ENCODE measurements at places on chromosomes 2 and 18.

GRCh38 chr2:232324778-232325177, 53.8 kb upstream of the ALPP start:
- DNase-seq, result no peak

- no peak for DNase-seq
Measured at GRCh38 chr2:61857224-61857623, 3.4 kb upstream of the FAM161A start.

GRCh38 chr18:47585136-47585535, 333.7 kb upstream of the SKOR2 start:
- DNase-seq, result no peak

GRCh38 chr2:170162271-170162632, 15.7 kb upstream of the MYO3B start:
- no peak for DNase-seq

DNA sequence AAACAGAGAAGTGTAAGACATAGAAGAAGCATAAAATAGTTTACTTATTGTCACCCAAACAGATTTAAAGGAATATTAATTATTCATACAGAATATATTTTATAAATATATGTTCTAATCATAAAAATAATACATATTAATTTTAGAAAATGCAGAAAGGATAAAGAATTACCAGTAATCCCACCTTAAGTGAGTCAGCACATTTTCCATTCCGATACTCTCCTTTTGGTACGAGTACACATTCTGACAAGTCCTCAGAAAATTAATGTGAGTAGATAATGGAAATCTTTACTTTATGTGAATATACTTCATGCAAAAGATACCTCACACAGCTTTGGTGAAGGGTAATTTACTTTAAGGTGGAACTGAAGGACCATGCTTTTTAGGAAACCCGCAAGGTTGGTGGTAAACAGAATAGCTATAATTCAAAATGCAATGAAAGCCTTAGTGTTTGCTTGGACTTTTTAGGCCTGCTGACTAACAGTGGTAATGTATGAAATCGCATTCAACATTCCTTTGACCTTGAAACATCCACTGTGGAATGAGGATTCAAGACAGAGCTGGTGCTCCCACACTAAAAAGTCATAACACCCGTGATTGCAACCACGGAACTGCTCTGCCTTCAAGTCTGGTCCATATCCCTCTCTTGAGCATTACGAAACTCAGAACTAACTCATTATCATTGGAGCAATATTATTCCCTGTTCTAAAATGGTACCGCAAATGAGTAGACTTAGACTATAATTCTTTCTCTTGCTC, 28.1 kb upstream of the HTR2B start:
- no peak for DNase-seq

- no peak for DNase-seq
Measured at GRCh38 chr2:177362499-177362898, 30.1 kb upstream of the AGPS start.

DNA sequence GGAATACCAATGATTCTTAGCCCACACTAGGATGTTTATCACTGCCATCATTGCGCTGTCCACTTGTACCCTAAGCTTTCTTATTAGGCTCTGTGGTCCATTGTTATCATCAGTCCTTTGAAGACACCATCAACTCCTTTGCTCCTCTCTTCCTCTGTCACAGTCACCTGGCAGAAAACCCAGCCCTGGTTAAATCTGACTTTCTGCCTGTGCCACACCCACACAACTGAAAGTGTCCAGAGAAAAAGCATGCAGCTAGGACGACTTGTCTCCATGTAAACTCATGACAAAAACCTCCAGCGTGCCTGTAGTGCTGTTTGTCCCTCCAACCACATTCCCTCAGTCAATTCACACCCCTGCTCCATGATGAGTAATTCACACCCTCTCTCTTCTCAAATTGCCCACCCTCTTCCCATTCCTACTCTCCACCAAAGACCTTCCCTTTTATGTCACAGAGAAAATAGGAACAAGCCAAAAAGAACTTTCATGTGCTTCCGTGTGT, 297.4 kb upstream of the MGAT5 start:
- no peak for DNase-seq

DNA sequence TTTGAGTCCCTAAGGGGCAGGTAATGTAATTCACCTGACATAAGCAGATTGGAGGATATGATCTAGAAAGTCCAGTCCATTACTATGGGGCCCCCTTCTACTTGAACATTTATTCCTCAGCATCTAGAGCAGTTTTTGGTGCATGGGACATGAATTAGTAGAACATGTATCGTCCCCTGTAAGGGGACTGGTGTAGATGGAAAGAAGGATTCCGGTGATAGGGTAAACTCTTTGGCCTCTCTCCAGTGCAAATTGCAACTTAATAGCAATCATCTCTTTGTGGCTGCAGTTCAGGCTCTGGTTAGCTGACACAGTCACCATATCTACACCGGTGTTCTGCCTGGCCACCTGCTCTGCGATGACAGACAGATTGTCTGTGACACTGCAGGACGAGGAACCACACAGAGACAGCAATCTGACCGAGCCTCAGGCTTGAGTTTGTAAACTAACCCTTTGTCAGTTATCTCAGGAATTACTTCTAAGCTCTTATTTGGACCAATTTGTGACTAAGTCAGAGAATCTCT, 6.4 kb upstream of the SLC8A1 start:
- no peak for DNase-seq

- no peak for DNase-seq
Measured at GRCh38 chr18:11419338-11419737, 190.1 kb upstream of the SLC35G4 start.

- DNase-seq, result no peak
Measured at GRCh38 chr2:14944562-14945346, 312.2 kb downstream of the LRATD1 start.

DNA sequence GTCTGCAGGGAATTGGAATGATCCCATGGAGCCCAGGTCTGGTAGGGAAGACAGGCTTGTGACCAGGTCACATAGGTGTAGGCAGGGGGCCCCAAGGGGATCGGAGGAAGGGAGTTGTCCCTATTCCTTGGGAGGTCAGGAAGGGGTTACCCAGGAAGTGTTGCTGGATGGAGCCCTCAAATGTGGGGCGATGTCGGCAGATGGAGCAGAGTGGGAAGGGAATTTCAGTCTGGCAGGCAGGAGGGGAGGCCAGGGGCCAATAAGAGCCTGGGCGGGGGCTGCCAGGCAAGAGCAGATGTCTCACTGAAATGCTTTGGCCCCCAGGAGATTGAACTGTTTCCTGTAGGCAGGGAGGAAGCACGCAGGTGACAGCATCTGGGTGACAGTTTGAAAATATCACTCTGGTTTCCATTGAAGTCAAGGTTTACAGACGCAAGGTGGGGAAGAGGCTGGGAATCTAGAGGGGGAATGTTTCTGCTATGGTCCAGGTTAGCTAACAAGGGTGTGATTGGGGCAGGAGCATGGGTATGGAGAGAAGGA, 81.5 kb upstream of the SMAD2 start:
- no peak for DNase-seq

GRCh38 chr18:9852266-9853081, 33.3 kb upstream of the TXNDC2 start:
- no peak for DNase-seq
